NCI-H510A (cell line): ENCODE measurements at places on chromosomes 12 and 14.

DNA sequence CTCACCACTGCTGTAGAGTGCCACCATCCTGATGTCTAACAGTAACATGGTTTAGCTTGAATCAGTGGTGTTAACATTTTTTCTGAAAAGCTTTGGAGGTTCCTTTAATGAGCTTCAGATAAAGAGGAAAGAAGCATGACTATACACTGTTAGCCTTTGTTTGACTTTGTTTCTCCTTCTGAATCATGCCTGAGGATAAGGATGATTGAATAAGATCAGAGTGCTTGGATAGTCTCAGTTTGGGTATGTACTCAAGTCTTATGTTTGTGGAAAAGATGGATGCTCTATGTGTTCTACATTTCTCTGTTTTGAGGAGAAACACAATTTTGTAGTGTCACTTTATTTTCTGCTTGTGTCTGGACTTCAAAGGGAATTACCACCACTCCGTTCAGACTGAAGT is 42.0 kb downstream of the GPATCH2L start:
- DNase-seq: no peak

DNA sequence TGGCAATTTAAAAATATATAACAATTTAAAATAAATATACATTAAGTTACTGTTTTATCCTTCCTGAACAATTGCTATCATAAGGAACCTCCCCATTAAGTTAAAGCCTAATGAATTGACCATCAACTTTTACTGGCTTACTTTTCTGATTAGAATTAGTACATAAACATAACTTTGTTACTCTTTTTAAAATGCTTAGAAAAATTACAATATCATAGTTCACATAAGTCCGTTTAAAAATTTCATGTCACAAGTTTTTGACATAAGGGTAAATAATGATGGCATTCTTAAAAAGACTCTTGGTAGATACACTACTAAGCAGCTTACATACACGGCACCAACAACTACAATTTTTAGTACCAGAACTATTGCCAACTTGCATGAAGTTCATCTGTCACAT is 1308.6 kb downstream of the FSCB start:
- no peak for DNase-seq

GRCh38 chr12:29756741-29757390 is 26.9 kb downstream of the TMTC1 start:
- DNase-seq: no peak

GRCh38 chr12:99380701-99381100 is 266.9 kb upstream of the GARIN6 start:
- no peak for DNase-seq

- DNase-seq: no peak
Measured at GRCh38 chr12:46825591-46826414, at the start of gene SLC38A4. Gene SLC38A4, minus strand, starts transcription at chr12:46825997. Its CDS starts 32,926 bp downstream, at chr12:46793071.
